ENCODE measurements at places on chromosomes 5 and 9.
A peak's percentile ranks its signal among the peaks of the same experiment; 100 is the strongest.

DNA sequence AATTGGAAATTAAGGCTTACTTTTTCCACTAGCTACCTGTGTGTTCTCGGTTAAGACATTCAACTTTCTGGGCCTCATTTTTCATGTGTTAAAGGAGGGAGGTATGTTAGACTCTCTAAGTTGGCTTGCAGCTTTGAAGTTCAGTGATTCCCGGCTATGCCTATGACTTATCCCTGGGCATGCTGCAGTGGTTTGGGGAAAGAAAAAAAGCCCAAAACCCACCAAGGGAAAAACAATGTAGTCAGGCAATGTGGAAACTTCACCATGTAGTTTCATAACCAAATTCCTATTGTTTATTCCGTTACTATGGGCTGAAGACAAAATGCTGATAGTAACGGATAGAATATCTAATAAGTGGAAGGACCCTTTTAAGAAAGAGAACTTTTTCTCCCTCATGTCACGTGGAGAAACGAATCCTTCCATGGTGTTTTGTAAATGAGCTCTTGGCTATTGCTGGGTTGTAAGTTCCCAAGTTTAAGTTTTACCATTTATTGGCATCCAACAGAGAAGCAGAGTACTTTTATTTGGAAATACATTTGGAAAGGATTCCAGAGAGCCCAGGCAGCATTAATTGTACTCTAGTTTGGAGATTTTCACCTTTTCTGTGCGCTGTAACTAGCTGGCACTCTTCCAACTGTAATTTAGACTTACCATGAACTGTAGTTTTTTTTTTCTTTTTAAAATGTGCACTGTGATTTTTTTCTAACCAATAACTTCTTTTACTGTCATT lies 84.9 kb upstream of the MPDZ start:
- no peak for DNase-seq

GRCh38 chr5:130724658-130725057 lies 440.4 kb downstream of the HINT1 start:
- no peak for DNase-seq

GRCh38 chr9:11457825-11458790 lies 845.3 kb upstream of the PTPRD start:
- peak; percentile 58 for DNase-seq

GRCh38 chr9:38250279-38251035 lies 142.0 kb upstream of the ALDH1B1 start:
- DNase-seq: no peak
